ENCODE measurements at places on chromosomes 7 and 10.

- no peak for DNase-seq
Observed at GRCh38 chr7:5525271-5526099, 101.9 kb upstream of the TNRC18 start.

DNA sequence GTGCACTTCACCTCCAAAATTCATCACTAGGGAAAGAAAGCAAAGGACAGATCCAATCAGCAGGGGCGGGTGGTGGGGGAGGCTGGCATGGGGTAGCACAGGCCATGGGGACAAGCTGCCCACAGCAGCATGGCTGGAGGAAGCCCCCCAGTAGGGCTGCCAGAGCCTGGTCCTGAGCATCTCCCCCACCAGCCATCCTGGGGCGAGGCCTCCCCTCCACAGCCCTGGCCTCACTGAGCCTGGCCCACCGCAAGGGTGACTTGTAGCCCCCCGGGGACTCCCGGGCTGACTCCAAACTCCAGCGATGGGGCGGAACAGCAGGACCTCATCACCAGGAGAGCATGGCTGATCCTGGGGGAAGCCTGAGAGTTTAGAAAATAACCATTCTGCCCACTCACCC, 92.4 kb upstream of the TCERG1L start:
- no peak for DNase-seq

DNA sequence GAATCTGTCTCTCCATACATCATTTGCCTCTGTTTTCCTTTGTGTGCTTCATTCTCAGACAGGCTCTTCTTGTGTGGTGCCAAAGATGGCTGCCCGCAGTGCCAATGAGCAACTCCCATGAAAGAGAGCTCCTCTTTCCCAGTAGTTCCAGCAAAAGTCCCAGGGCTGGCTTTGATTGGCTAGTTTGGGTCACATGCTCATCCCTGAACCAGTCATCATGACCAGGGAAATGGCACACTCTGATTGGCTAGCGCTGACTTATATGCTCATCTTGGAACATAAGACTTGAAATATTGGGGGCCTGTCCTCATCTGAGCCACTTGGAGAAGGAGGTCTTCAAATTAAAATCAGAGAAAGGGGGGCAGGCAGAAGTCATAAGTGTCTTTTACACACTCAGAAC, 112.7 kb downstream of the CDH23 start:
- DNase-seq = no peak

GRCh38 chr7:154871507-154871906, 131.4 kb downstream of the PAXIP1 start:
- DNase-seq = no peak

- no peak for DNase-seq
Observed at GRCh38 chr7:128155100-128155740, 85.9 kb upstream of the LEP start.

DNA sequence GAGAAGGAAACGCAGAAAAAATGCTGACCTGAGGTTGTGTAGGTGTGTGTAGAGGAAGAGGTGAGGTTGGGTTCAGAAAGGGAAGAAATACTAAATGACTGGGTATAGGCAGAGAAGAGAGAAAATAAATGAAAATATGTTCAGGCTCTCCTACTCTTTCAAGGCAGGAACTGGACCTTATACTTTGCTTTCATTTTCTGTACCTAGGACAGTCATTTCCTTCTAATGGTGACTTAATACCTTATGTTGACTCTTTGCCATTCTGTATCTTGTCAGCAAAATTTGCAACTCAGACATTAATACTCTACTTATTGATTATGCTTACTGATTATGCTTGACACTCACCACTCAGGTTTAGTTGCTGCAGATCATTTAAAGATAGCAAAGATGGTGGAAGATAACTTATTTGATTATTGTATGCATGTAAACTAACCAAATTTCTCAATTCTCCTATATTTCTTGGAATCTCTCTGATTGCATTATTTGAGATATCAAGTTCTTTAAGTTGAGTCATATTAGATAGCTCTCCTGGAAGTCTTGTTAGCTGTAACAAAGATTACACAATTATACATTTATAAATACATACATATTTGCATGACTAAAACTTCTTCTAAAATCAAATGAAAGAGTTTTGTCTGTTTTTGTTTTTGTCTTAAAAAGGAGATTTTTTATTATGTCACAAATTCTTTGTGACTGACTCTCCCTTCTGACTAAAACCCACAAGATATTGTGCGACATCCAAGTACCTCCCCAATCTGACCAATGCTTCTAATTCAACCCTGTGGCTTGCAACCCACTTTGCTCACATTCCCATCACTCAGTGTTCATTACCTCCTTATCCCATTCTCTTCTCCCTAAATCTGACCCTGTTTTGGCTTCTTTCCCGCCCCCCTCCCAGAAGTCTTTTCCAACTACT, 20.0 kb downstream of the LRRD1 start:
- no peak for DNase-seq

GRCh38 chr7:124202546-124202945, 169.7 kb upstream of the TMEM229A start:
- no peak for DNase-seq

- DNase-seq = peak; percentile 40
Observed at GRCh38 chr7:129163875-129164544, 19.5 kb downstream of the TSPAN33 start.

DNA sequence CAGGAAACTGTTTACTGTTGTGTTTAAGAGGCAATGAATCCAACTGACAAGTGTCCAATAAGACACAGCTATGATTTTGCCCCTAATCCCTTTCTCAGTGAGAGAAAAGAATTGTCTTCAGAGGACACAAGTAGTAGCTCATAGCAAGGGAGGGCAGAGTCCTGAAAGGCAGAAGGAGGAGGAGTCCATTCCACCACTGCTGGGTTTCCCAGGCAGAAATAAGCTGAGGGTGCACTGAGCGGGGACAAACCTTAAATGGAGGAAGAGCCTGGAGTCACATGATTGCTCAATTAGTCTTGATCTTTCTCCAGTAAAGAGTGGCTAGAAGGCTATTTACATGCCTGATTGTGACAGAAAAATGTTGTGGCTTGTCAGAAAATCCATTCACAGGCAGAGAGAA, 573.8 kb downstream of the POM121L12 start:
- no peak for DNase-seq

GRCh38 chr10:13404791-13405190, 56.7 kb upstream of the SEPHS1 start:
- DNase-seq = no peak

- DNase-seq = no peak
Observed at GRCh38 chr10:117360016-117360415, 15.2 kb downstream of the PDZD8 start.

GRCh38 chr10:121261665-121262064, 336.6 kb downstream of the FGFR2 start:
- no peak for DNase-seq

DNA sequence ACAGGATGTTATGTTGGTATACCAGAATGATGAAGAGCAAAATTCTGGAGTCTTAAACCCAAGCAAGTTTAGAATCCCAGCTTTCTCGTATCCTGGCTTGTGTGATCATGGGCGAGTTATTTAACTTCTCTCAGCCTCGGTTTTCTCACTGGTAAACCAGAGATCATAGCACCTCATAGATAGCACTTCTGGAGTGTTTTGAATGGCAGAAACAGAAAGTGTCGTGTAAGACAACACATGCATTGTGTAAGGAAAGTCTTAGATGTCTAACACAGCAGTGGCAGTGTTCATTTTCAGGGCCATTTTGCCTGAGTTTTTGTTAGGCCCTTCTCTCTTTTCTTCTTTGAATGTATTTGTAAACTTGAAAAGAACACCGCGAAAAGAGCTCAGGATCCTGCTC, 465.1 kb downstream of the AUTS2 start:
- no peak for DNase-seq

- DNase-seq = no peak
Observed at GRCh38 chr7:108484137-108484536, 27.9 kb upstream of the NRCAM start.

GRCh38 chr10:127215866-127216265, 19.5 kb upstream of the INSYN2A start:
- no peak for DNase-seq

- DNase-seq = no peak
Observed at GRCh38 chr10:123891144-123892071, at the start of gene CPXM2. Gene CPXM2, minus strand, starts transcription at chr10:123891807. Its CDS starts 148 bp downstream, at chr10:123891659.

DNA sequence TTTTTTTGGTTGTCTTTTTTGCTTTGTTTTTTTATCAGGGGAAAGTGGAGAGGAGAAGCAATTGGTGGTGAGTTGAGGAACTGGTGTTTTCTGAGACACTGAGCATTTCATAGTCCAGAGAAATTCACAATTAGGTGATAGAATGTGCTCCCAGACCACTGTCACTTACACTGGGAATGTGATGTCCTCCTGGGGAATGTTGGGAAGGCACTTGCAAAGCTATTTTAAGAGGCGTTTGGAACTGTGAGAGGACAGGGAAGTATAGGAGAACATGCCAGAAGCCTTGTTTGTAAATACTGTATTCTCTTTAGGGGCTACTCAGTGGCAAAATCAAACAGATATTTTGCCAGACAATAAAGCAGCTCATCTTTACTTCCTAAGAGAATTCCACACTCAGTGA, 16.0 kb downstream of the CHRM2 start:
- DNase-seq = no peak

DNA sequence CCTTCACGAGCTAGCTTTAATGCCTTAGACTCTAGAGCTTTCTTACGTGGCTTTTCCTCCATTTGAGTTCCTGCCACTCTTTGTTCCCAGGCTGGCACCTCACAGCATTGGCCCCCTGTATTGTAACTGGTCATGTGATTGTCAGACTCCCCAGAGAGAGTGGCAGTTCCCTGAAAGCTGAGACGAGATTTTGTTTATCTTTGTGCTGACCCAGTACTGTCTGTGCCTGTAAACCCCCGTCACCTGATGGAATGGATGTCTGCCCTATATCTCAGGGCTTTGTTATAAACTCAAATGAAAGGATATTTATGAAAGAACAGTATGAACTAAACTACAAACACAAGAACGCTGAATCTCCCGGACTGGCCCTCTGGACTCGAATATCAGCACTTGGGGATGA, 13.0 kb downstream of the NOBOX start:
- no peak for DNase-seq

GRCh38 chr10:50490241-50490640, 133.5 kb downstream of the SGMS1 start:
- DNase-seq = no peak

DNA sequence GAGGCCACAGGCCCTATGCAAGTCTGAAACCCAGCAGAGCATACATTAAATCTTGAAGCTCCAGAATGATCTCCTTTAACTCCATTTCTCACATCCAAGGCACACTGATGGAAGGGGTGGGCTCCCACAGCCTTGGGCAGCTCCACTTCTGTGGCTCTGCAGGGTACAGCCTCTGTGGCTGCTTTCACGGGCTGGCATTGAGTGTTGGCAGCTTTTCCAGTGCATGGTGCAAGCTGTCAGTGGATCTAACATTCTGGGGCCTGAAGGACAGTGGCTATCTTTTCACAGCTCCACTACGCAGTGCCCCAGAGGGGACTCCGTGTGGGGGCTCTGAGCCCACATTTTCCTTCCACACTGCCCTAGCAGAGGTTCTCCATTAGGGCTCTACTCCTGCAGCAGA, 265.7 kb upstream of the MAGI2 start:
- DNase-seq = no peak

DNA sequence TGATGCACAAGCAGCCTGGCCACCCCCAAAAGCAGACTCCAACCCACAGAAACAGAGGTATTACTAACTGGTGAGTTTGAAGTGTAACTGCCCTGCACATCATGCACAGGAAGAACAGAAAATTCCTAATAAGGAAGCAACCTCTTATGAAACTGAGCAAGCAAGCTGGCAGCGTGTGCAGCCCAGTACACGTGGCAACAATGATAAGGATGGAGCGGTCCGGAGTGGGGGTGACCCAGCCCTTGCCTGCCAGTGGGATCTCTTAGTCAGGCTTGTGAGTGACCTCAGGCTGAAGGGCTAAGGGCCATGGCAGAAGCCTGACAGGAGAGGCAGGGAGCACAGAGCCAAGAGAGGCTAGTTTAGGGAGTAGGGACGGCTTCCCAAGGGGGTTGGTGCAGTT, 22.1 kb upstream of the AOAH start:
- DNase-seq = peak; percentile 61

GRCh38 chr7:102464577-102465280, at the start of the genes ALKBH4 and LRWD1:
Gene ALKBH4, minus strand, starts transcription at chr7:102464863. Its CDS starts 27 bp downstream, at chr7:102464836.
Gene LRWD1, plus strand, starts transcription at chr7:102464984. Its CDS starts 97 bp downstream, at chr7:102465081.
- DNase-seq = peak; percentile 90

- DNase-seq = no peak
Observed at GRCh38 chr7:151241755-151242096, 6.8 kb downstream of the SMARCD3 start.

- DNase-seq = no peak
Observed at GRCh38 chr10:129344731-129345355, 122.2 kb upstream of the MGMT start.

- DNase-seq = no peak
Observed at GRCh38 chr10:74293686-74294371, 142.8 kb downstream of the ADK start.

DNA sequence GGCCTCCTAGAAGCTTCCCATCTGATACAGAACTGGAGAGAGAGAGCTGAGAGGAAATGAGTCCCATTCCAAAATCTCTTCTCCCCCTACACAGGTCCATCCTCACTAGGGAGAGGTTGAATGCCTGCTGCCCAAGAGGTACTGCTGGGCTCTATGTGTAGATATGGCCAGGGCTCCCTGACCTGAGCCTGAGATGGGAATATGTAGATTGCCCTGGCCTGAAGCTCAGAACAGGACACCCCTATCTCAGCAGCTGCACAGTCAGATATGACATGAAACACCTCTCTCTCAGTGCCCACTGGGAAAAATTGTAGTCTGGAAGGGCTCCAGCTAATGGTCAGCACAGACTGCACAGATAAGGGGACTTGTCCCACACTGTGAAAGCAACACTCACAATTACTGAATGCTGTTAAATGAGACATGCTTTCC, 3.1 kb upstream of the IFIT1B start:
- DNase-seq = no peak

- no peak for DNase-seq
Observed at GRCh38 chr10:18582803-18583202, 68.6 kb downstream of the NSUN6 start.

DNA sequence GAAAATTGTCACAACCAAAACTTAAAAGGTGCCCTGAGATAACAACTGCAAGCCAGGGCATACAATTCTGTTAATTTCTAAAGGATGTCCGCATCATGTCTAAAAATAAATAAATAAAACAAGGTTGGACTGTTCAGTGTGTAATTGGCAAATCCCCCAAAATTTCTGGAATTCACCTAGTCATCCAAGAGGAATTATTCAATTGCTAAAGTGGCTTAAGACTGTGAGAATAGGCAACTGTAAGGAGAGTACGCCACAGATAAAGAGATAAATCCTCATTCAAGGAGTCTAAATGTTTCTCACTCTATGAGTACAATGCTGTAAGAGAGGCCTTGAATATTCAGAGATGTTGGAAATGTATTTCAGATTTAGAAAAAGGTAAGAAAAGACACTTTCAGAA, 37.2 kb downstream of the PIK3AP1 start:
- no peak for DNase-seq

GRCh38 chr10:31724296-31724695, 204.3 kb downstream of the ARHGAP12 start:
- no peak for DNase-seq

- no peak for DNase-seq
Observed at GRCh38 chr7:18320971-18321567, 174.5 kb upstream of the HDAC9 start.

GRCh38 chr7:89357121-89357520, 561.6 kb upstream of the TEX47 start:
- no peak for DNase-seq
